ENCODE measurements at places on chromosomes 13 and 19. TPM values are rescaled to one million over a fixed set of nuclear protein-coding genes. Genes with fewer than 3 reads are reported as not detected.

Gene ICAM5
- polyA plus RNA-seq = 0.15 TPM

DNA sequence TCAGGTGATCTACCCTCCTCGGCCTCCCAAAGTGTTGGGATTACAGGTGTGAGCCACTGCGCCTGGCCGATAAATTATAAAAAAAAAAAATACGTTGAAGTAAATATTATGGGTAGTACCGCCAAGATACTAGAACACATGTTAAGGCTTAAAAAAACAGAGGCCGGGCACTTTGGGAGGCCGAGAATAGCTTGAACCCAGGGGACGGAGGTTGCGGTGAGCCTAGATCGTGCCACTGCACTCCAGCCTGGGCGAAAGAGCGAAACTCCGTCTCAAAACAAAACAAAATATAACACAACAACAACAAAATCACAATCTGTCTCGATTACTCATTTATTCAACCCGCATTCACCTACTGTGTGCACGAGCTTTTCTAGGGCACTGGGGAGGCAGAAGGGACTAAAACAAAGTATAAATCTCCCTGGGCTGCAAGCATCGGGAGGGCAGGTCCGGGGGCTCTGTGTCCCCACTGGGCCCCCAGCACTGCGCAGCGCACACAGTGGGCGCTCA is 1.3 kb upstream of the BICRA start:
- no peak for DNase-seq

- DNase-seq = no peak
Measured at GRCh38 chr13:109207622-109208021, 578.2 kb downstream of the MYO16 start.

Gene APOE
- 51.2 TPM for polyA plus RNA-seq

DNA sequence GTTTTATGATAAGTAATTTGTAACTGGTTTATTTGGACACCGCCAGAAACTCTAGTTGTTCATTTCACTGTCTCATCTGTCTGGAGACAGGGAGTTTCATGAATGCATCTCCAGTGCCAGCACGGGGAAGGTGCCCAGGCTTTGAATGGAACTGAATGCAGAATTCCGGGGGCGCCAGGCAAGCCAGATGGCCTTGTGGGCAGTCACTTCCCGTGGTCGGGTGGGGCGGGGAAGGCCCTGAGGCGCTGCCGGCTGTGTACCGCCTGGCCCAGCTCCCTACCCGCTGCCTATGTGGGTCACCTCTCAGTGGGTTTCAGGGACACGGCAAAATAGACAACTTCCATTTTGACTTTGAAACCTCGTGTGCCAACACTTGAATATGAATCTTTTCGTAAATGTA is 28.8 kb upstream of the MCF2L start:
- DNase-seq = no peak

Gene ZNF578
- 7.6 TPM for polyA plus RNA-seq
